EL (cell line): ENCODE measurements at places on chromosomes 2 and 18.
A peak's percentile ranks its signal among the peaks of the same experiment; 100 is the strongest.

GRCh38 chr2:32450851-32451250 is 94.0 kb downstream of the BIRC6 start:
- DNase-seq = no peak

DNA sequence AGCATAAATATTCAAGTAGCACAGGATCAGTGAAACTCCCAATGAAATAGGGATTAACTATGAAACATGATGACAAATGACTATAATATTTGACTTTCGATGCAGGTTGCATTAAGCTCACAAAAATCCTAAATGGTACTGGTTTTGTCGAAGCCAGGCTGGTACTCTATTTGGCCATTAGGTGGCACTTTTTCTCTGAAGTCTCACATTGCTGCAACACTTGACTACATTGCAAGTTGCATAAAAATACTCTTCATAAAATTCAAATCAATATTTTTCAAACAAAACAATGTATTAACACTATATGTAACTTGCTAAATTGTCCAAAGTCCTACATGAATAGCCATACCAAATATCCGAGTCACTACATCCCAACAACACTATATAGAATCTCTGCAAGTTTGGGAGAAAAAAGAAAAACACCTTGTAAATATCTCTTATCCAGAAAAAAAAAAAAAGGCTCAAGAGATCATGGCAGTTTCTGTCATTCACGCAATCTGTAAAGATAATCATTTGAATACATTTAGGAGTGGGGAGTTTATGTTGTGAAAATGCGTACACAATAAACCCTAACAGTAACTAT is 9.5 kb downstream of the RTTN start:
- DNase-seq = peak; percentile 51

- no peak for DNase-seq
Observed at GRCh38 chr18:76474824-76475223, 20.2 kb downstream of the ZNF516 start.

- DNase-seq = no peak
Observed at GRCh38 chr18:26059357-26059756, 31.1 kb downstream of the SS18 start.

- DNase-seq = no peak
Observed at GRCh38 chr2:105636109-105636740, 108.5 kb upstream of the NCK2 start.

DNA sequence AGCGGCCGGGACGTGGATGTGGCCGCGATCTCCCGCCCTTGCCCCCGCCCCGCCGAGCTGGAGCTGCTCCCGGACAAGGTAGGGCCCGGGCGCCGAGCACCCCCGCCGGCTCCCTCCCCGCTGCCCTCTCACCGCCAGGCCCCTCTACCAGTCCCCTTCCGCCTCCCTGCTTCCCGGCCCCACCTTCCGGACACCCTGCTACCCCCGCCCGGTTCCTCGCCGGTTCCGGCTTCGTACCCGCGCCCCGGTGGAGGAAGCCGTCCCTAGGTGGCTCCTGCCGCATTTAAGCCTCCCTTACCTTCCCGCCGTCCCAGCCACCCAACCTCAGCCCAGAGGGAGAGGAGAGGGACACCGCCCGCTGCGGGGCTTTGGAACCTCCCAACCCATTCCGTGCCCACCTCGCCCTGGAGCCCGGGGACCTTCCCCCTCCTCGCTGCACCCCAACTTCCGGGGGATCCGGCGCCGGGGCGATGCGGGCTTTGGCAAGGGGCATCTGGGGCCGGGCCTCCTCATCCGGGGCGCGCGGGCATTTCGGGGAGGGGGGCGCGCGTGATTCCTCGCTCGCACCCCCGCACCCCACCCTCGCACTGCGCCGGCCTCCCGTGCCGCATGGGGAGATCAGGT is 475 bp downstream of the B3GNT2 start:
- DNase-seq = no peak

- no peak for DNase-seq
Observed at GRCh38 chr2:30404319-30405259, 42.5 kb upstream of the LCLAT1 start.

DNA sequence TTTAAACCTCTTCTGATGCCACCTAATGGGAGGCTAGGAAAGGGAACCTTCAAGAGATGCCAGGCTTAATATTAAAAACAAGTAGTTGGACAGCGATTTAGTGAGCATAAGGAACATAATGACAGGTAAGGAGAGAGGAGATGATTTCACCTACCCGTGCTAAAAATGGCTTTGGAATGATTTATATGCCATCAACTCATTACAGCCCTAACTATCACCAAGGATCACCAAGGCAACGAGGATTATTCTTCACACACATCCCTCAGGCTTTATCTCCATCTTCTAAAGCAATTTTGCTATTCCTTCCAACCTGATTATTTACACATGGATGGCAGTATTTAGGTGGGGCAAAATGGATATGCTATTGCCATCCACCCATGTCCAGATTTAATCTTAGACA is 237.8 kb downstream of the DCC start:
- no peak for DNase-seq

DNA sequence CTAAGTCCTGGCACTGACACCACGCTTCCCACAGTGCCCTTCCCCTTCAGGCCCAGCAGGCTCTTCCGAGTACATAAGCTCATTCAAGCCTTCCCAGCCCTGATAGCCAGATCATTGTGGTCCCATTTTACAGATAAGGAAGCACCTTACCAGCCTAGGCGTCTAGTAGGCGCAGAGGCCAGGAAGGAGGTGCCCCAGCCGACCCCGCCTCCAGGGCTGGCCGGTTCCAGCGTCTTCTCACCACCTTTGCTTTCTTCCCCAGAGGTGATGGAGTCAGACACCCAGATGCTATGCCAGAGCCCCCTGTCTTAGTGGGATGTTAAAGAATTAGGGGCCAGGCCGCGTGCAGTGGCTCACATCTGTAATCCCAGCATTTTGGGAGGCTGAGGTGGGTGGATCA is 28.9 kb upstream of the EFHD1 start:
- DNase-seq = no peak

- DNase-seq = no peak
Observed at GRCh38 chr2:17625446-17625845, 85.0 kb downstream of the VSNL1 start.

DNA sequence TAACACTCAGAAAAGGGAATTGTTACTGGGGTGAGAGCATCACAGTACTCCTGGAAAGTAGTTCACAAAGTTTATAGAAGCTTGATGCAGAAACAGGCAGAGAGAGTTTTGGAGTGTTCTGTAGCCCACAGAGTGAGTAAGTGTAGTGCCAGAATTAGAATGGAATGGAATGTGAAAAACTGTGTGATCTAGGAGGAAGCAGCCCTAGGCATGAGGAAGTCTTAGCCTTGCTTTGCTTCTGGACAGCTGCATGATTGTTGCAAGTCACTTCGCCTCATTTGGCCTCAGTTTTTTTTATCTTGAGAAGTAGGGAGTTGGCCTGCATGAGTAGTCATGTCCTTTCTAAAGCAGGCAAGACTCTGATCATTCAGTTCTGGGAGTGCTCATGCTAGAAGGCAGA is 10.9 kb downstream of the SERPINB12 start:
- peak; percentile 83 for DNase-seq

DNA sequence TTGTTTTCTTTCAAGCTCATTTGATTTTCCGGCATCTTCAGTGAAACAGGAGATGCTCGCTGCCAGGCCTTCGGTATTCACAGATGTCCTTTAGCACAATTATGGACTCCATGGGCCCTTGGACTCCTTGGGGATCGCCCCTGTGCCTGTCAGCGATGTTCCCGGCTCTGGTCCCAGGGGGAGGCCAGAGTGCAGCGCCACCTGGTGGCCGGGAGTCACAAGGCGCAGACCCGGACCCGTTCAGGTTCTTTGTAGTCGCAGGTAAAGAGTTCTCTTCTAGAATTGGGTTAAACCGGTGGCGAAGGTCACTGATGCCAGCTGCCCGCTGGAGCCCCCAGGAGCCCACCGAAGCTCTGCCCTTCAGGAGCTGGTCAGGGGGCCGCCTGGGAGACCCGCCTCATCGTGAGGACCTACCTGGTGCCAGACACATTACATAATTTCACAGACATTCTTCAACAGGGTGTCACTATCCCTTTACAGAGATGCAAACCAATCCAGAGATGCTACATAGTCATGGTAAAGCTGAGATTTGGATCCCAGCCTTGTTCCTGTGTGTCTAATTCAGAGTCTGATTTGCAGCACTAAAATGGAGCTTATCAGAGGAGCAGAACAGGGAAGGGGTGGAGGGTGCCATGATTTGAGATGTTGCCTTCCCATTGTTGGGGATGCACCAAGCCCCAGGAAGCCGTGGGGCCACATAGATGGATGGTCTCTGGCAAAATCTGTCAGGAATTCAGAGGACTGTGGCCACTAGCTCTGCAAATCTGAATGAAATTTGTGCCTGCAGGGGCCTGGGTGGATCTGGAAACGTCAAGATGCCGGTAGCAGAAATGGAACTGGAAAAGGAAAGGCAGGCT is 6.0 kb upstream of the INPP5D start:
- peak; percentile 53 for DNase-seq

GRCh38 chr18:45870419-45870818 is 44.9 kb downstream of the SIGLEC15 start:
- no peak for DNase-seq

GRCh38 chr2:195861821-195862220 is 204.8 kb downstream of the SLC39A10 start:
- peak; percentile 53 for DNase-seq

GRCh38 chr2:40458271-40458794 is 6.4 kb upstream of the SLC8A1 start:
- DNase-seq = no peak

DNA sequence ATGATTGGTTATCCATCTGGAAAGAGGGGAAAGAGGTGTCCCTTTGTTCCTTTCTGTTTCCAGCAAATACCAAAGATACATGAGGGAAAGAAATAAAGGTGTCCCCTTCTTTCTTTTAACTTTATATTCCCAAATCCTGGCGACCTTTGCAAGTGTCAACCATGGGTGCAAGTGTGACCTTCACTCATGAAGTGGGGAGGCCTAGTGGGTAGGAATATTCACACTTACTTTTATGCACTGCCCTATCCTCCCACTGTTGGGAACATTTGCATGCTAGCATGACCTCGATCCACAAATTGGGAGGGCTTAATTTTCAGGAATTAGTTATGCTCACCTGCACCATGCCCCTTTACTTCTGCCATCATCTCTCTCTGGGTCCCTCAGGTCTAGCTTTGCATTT is 70.2 kb upstream of the ZNF804A start:
- DNase-seq = no peak

DNA sequence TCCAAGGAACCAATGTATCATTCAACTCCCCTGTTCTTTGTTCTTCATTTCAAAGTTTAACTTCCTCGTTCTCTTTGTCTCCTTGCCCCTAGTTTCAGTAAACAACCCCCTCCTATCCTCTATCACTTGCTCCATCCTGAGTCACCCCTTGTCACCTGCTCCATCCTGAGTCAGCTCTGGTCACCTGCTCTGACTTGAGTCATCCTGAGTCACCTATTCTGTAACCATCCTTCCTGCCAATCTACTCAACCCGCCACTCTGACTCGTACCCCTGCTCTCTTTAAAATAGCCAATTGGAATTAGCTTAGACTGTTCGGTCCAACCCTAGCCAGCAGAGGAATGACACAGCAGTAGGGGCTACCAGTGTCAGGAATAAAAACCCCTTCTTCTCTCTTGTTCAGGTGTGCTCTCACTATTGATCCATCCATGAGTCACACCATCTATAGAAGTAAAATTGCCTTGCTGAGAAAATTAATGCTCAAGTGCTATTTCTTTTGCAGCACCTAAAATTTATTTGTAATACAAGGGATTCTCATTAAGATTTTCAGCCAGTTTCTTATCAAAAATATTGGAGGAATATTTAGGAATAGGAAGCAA is 326.8 kb downstream of the AKAIN1 start:
- no peak for DNase-seq

DNA sequence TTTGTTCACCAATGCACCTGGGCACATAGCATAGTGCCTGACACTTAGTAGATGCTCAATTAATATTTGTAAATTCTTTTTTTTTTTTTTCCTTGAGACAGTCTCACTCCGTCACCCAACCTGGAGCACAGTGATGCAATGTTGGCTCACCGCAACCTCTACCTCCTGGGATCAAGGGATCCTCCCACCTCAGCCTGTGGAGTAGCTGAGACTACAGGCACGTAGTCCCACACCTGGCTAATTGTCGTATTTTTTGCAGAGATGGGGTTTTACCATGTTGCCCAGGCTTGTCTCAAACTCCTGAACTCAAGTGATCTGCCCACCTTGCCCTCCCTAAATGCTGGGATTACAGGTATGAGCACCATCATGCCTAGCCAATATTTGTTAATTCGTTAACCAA is 23.2 kb upstream of the LPIN2 start:
- DNase-seq = no peak
